Cortex of kidney (tissue), 1 donor: ENCODE measurements at places on chromosomes 11 and 22.

DNA sequence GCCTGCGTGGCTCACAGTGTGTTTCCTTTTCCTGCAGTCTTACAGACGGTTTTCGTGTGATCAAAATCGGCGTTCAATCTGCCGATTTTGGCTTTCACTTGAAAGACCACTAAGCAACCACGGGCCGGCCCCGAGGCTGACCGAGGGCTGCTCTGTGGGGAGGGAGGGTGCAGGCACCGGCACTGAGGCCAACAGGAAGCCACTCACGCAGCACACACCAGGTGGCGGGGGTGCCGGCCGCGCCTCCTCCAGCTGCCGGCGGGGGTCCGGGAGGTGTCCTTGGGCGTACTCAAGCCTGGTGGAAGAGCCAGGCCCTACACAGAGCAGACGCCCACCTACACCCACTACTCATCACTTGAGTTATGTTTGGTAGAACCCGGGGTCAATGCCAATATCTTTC lies 14.3 kb downstream of the TOLLIP start:
- no peak for DNase-seq

DNA sequence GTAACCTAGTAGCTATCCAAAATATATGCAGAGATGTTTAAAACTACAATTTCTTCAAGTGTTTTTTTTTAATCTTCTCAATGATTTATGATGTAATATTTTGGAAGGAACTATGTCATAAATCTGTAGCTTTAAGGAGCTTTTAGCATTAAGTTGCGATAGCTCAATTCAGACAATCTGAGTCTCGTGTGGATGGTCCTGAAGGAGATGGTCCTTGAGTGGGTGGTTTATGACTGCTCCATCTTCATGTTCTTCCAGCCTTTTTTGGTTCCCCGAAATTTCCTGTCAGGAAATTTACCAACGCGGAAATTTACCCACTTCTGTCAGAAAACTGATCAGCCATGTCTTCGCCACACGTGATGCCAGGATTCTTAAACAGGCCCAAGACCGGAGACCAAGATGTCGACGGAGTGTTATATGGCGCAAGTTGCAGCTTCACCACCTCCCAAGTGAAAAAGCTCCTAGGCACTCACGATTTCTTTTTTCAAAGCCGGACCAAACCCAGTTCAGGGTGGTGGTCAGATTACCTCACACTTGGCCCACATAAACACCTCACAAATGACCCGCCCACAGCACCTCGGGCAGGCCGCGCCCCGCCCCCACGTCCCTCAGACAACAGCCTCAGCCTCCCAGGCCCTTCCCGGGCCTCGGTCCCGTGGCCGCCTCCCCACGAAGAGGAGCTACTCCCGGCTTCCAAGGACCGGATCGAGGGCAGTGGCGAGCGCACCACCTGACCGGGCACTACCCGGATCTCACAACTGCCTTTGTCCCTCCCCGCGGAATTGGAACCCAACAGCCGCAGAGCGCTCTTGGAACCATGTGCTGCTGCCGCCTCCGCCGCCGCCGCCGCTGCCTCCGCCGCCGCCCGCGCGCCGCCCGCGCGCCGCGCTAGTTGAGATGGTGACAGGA lies at the start of gene MORC2:
TSS of gene MORC2 (minus strand) at position 760 of the 909 bp plus-strand sequence. CDS start 885 bp downstream, outside the sequence.
- no peak for DNase-seq

GRCh38 chr11:25566298-25567200 lies 765.4 kb upstream of the ANO3 start:
- no peak for DNase-seq

DNA sequence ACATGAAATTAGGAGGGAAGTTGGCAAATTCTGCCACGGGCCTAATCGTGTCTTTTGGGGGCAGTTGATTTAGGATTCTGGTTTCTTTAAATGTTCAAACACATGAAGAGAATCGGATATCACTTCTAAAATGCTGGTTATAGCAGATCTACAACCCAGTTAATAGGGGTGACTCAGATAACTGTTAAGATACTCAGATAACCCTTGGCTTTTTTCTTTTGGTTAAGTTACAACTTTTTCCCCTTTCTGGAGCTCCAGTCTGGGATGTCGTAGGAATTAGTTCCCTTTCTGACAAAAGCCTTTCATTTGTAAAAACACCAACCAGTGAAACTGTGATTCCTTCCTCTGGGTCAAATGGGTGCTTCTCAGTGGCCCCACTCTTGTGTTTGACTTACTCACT lies 976 bp downstream of the DEPDC7 start:
- DNase-seq = no peak

DNA sequence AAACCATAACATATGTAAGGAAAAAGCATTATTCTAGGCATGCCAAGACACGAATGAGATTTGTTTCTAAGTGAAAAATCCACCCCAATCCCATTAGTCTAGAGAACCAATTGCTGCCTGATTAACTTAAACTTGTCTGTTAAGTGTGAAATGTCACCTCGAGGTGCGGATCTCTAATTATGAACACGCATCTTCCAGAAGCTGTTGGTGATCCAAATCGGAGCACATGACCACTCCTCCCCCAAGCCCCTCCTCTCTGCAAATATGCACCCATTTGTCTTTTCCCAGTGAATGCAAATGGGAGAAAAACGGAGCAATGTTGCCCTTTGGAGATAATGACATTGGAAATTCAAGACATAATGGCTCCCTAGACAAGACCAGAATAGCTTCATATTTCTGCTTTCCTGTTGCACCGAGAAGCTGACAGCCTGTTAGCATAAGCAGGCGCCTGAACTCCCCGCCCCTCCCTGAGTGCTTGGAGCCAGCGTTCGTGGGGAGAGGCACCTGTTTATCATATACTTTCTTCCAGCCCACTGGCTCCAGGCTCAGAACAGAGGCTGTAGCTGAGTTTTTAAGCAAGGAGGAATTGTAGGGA lies 6.0 kb upstream of the FXYD6 start:
- no peak for DNase-seq

- DNase-seq = no peak
Measured at GRCh38 chr11:27868709-27869108, 168.5 kb upstream of the BDNF start.

DNA sequence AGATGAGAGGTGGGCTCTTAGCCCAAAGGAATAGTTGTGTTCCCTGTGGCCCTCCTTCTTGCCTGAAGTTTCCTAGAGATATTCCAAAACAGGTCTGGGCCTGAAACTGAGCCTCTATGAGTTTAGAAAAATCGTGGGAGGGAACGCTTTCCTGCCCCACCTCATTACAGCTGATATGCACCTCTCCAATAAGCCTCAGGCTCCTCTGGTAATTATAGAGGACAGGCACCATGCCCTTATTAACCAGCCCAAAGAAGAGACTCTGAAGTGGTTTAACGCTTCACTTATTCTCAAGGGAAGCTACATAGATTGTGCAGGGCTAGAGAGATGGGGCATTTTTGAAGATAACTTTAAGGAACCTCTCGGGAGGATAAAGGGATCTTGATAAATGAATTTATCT lies 3.4 kb upstream of the MPZL2 start:
- DNase-seq = no peak

DNA sequence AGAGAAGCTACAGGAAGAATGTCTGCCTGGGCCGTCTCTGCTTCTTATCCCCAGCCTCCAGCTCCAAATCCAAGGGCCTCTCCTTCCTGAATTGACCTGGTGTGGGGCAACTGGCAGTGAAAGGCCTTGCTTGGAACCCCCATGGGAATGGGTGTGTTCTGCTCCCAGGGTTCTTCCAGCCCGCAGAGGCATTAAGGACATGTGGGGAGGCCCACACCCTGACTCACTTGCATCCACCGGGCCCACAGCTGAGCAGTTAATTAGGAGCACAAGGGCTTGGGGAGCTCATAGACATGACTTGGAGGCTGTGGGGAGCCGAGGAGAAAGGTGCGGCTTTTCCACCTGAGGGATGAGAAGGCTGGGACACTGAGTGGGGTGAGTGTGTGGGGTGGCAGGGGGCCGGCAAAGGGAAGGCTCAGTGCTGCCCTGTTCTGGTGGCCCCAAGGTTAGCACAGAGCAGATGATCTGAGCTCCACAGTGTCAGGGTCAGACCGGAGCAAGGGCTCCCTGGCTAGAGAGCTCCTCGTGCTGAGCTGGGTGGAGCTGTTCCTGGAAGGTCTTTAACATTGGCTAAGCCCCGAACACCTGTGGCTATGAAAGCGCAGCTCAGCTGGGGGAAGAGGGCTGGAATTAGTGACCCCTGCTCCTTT lies 64.5 kb upstream of the NECTIN1 start:
- DNase-seq = no peak

GRCh38 chr11:6201481-6201880 lies 2.5 kb downstream of the OR52W1 start:
- no peak for DNase-seq

- DNase-seq = no peak
Measured at GRCh38 chr11:119372260-119373058, 9.0 kb downstream of the USP2 start.

DNA sequence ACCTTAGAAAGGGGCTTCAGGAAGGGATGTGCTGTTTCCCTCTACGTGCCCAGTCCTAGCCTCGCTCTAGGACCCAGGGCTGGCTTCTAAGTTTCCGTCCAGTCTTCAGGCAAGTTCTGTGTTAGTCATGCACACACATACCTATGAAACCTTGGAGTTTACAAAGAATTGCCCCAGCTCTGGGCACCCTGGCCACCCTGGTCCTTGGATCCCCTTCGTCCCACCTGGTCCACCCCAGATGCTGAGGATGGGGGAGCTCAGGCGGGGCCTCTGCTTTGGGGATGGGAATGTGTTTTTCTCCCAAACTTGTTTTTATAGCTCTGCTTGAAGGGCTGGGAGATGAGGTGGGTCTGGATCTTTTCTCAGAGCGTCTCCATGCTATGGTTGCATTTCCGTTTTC lies 2.2 kb upstream of the TAGLN start:
- DNase-seq = no peak

- no peak for DNase-seq
Measured at GRCh38 chr11:114195981-114196731, 100.0 kb upstream of the NNMT start.

DNA sequence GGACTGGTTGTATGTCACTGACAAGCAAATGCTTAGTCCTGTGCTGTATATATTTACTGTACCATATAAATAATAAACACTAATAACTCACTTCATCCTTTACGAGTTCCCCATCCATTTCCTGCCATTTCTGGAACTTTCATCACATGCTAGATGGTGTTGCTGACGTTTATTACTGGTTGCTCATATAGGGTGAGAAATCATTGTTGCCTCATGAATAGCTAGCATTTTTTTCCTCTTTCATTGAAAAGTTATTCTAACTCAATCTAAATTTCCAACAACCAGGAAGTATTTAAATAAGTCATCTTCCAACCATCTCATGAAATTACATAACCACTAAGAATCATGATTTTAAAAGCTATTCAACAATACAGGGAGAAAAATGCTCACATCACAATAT lies 88.6 kb upstream of the RCN1 start:
- no peak for DNase-seq

- DNase-seq = no peak
Measured at GRCh38 chr11:1509626-1510255, 23.2 kb upstream of the MOB2 start.

DNA sequence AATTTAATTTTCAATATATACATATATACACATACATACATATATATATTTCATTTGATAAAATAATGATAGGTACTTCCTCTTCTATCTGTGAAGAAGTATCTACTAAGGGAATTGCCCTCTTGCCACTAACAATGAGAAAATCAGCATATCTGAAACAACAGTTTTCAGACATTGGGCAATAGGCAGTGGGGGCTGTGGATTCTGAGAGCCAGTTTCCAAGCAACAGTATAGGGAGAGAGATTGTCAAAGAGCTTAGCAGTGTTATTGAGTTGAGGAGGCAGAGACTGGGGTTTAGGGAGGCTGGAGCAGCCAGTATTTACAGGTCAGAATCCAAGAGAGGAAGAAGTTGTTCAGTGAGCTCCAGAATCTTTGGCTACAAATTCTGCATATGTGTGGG lies 119.3 kb downstream of the ARFGAP2 start:
- DNase-seq = no peak

GRCh38 chr11:110475671-110476070 lies 45.9 kb downstream of the FDX1 start:
- DNase-seq = no peak

- DNase-seq = no peak
Measured at GRCh38 chr11:18056561-18057181, 10.6 kb upstream of the TPH1 start.

- no peak for DNase-seq
Measured at GRCh38 chr11:2987881-2988861, 4.0 kb downstream of the NAP1L4 start.

GRCh38 chr11:57276971-57277675 lies 40.1 kb upstream of the APLNR start:
- no peak for DNase-seq

DNA sequence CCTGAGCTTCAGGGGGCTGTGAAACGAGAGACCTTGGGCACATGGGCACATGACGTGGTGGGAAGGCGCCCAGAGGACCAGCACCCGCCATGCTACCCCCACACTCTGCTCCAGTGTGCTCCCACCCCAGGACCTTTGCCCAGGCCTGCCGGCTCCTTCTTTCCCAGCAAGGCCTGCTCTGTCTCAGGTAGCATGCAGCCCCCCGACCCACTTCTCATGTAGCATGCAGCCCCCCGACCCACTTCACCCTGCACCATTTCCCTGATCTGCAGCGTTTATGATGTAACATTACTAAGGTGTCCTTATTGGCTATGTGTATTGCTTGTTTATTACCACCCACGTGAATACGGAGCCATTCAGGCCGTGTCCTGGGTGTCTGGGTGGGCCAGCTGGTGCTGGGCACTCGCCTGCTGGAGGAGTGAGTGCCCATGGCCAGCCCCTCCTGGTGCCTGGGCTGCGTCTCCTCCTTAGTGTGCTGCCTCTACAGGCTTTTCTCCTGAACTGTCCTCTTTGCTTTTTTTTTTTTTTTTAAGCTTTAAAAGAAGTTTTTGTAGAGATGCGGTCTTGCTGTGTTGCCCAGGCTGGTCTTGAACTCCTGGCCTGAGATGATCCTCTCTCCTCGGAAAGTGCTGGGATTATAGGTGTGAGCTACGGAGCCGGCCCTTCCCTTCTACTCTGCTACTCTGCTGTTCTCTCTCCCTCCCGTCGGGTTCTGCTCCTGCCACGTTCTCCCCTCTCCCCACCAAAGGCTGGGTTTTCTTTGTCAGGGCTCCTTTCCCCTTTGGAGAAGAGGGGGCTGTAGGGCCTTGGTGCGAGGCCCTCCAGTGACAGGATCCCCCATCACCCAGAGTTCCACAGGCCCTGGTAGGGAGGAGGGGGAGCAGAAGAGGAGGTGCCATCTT lies 29.4 kb downstream of the LRP5 start:
- DNase-seq = no peak

DNA sequence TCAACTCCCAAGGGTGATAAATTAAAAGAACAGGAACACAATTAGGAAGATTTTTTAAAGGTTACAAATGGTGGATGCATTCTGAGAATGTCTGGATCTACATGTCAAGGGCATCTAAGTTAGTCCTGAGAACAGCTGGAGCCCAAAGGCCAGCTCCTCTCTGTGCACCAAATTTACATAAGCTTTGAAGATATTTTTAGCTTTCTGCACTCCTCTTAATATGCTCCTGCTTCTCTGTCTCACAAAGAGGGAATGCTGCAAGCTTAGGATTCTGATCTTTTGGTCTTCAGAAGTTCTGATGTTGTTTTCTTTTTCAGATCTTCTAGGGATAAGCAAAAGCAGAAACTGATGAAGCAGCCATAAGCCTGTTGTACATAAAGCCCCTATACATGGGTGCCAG lies 309.8 kb upstream of the NCAM1 start:
- DNase-seq = no peak

- DNase-seq = no peak
Measured at GRCh38 chr22:25666308-25666707, 75.7 kb upstream of the MYO18B start.

- no peak for DNase-seq
Measured at GRCh38 chr11:132853886-132854285, 678.4 kb downstream of the OPCML start.

- DNase-seq = no peak
Measured at GRCh38 chr22:27238935-27239510, 562.5 kb downstream of the MN1 start.
